Muscle of back (tissue), 13 donors: ENCODE measurements at places on chromosomes 4 and X.
A peak's percentile ranks its signal among the peaks of the same experiment; 100 is the strongest.

GRCh38 chr4:86280246-86280645 is 79.6 kb downstream of the MAPK10 start:
- DNase-seq: no peak

DNA sequence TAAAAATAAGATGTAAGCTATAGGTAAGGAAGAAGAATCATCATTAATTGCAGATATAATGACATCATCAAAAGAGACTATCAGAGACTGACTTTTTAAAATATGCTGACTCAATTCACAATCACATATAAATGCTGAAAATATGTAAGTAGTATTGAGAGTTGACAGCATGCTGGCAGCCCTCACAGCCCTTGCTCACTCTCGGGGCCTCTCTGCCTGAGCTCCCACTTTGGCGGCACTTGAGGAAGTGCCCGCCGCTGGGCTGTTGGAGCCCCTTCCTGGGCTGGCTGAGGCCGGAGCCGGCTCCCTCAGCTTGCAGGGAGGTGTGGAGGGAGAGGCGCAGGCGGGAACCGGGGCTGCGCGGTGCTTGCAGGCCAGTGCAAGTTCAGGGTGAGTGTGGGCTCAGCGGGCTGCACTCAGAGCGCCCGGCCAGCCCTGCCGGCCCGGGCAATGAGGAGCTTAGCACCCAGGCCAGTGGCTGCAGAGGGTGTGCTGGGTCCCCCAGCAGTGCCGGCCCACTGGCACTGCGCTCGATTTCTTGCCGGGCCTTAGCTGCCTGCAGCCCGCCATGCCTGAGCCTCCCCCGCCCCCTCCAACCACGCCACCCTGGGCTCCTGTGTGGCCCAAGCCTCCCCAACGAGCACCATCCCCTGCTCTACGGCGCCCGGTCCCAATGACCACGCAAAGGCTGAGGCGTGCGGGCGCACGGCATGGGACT is 68.9 kb downstream of the RAB28 start:
- DNase-seq: no peak

GRCh38 chr4:89123451-89123851 is 12.1 kb downstream of the TIGD2 start:
- no peak for DNase-seq

DNA sequence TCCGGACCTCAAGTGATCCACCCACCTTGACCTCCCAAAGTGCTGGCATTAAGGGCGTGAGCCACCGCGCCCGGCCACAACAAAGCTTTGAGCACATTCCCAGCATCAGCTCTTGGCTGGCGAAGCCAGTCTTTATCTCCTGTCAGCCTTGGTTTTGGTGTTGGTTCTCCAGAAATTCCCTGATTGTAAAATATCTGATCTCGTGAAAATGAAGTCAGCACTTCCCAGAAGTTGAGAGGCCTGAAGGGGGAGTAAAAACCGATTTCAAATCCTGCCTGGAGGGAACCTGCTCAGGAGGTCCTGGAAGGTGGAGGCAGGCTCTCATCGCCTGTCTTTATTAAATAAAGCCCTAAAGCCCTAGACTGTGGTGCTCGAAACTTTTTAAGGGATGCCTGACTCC is 33.6 kb downstream of the PTTG2 start:
- DNase-seq: no peak

GRCh38 chr4:138598226-138598625 is 356.1 kb upstream of the SLC7A11 start:
- peak; percentile 78 for DNase-seq

GRCh38 chrX:47574076-47574546 is 8.1 kb upstream of the TIMP1 start:
- DNase-seq: peak; percentile 76

DNA sequence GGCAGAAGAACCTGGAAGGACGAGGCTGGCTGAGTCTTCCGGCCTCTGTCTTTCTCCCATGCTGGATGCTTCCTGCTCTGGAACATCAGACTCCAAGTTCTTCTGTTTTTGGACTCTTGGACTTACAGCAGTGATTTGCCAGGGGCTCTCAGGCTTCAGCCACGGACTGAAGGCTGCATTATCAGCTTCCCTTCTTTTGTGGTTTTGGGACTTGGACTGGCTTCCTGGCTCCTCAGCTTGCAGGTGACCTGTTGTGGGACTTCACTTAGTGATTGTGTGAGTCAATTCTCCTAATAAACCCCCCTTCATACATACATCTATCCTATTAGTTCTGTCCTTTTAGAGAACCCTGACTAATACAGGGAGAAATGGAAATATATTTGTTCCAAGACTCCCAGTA is 265.8 kb downstream of the PCDH18 start:
- no peak for DNase-seq

GRCh38 chrX:110671068-110671803 is 124.4 kb downstream of the CHRDL1 start:
- no peak for DNase-seq

DNA sequence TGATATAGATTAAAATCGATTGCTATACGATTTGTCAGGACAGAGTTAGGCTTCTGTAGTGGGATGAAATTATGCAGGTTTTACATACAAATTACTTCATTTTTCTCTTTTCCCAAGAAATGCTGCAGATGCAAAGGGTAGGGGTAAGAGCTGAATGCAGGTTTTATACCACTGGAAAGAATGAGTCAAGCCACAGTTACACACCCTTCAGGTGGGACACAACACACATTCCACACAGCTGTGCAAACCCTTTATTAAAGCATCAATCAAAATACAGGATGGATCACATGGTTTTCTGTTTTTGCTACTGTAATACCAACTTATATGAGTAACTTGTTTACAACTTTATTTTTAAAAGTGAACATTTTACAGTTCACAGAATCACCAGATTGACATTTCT is 39.8 kb downstream of the MFAP3L start:
- DNase-seq: no peak

DNA sequence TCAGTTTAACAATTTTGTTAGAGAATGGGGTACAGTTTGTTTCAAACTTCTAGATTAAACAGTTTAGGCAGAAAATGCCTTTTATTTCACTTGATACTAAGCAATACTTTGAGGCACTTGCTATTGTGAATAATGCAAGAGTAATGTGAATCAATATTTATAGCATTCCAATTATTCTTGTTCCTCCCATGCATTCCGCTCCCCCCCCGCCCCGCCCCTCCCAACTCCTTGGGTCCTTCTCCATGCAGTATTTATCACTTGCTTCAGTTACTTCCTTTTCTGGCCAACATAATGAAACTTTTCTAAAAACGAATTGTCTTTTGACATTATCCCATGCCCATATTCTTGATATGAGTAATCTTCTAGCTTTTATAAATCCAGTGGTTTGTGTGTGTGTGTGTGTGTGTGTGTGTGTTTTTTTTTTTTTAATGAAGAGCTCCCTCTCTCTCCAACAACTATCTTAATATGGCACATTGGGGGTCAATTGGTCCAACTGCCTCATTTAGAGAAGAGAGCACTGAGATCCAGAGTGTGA is 1.6 kb downstream of the BANK1 start:
- no peak for DNase-seq

- DNase-seq: no peak
These were observed 77.4 kb downstream of the PTTG2 start for GRCh38 chr4:38037612-38038011.

DNA sequence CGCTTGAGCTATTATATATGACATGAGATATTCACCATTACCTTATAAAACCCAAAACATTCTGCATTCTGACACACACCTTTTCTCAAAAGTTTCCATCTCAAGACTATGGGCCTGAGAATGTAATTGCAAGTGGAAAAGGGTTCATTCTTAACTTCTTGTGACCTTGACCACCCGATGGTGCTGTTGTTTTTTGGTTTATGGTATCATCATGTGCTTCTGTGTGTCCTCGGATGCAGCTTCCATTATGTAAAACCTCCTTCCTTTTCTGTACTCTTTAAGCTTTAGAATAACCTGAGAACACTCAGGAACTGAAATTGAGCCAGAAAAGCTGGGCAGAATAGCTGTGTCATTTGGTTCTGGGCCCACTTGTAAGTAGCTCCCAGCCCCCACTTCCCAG is 16.2 kb upstream of the PUDP start:
- DNase-seq: no peak

DNA sequence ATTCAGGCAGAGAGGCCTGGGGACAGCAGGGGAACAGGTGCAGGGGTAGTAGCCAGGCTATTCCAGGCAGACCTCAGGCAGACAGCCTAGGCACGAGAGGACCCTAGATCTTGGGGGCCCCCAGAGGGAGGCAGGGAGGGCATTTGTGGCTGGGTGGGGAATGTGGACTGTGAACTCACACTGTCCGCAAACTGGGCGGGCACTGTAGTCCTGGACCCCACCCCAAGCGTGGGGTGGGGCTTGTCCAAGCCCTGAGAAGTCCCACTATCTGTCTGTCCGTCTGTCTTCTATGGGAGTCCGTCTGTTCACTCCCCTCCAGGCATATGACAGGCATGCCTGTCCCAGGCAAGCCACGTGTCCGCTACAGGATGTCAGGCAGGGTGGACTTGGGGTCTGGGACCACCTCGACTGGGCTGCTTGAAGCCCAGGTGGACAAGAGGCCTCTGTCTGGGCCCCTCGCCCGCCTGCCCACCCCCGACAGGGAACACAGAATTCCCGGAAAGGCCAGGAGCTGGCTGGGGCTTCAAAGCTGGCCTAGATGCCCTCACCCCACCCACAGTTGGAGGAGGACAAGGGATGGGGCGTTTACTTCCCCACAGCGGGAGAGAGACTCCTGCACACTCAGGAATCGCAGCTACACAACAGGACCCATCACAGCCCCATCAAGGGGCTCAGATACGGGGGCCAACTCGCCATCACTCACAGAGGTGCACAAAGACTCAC is at the start of gene SLC38A5:
Gene SLC38A5 (minus strand): TSS at position 151 of the 723 bp plus-strand sequence. CDS start 2,336 bp downstream, outside the sequence.
- no peak for DNase-seq

DNA sequence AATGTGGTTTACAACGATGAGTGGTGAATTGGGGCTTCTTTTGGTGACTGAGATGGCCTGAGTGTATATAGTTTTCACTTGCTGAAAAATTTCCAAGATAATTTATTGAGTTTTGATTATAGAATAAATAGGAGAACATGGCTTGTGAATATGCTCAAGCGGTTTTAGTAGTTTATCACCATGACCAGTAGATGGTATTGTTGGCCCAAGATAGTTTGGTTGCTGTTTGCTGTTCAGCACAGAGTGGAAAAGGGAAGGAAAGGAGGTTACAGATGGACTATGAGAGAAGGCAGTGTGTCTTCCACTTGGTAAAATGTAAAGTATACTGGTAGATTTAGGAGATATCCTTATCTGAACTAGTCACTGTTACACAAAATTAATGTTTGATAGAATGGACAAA is 55.8 kb upstream of the POU4F2 start:
- no peak for DNase-seq

- DNase-seq: peak; percentile 34
These were observed 1.3 kb downstream of the TMEM165 start for GRCh38 chr4:55397126-55397436.
